Effector memory CD4-positive, alpha-beta T cell (primary cell): ENCODE measurements at places on chromosomes 6 and 20.

DNA sequence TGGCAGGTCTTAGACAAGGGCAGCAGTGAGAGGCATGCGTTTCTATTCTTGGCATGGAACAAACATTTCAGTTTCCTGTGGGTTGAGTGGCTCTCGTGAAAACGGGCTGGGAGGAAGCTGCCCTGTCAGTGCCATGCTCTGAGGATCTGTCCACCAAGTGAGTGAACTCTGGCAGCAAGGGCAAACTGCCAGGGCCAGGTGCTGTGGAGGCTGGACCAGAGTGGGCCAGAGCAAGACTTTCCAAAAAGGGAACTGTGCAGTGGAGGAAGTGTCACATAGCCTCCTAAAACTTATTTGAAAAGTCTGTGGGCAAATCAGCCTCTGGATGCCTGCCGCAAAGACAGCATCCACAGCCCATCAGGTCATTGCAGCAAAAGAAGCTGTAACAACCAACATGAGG lies 44.2 kb upstream of the TAB2 start:
- no peak for DNase-seq

DNA sequence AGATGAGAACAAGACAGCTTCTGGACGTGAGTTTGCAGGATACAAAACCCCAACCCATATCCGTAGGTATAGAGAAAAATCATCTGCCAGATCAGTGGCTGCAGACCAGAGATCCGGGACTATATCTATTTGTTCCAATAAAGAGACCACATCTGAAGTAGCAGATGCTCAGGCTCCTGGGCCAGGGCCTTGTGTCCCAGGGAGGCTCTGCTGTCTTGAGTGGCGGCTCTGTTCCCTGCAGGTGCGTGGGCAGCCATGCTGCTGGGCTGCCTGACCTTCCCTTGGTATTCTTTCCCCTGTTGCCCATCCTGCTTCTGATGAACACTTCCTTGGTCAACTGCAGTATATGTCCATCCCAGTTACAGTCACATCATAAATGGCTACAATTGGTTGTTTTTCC lies 34.9 kb downstream of the ERMARD start:
- DNase-seq = no peak

- no peak for DNase-seq
Observed at GRCh38 chr6:99736302-99736701, 129.7 kb downstream of the PRDM13 start.

- DNase-seq = no peak
Observed at GRCh38 chr6:14658886-14659561, 541.5 kb downstream of the CD83 start.
